GM18507 (cell line): ENCODE measurements at places on chromosomes 12 and 14.

DNA sequence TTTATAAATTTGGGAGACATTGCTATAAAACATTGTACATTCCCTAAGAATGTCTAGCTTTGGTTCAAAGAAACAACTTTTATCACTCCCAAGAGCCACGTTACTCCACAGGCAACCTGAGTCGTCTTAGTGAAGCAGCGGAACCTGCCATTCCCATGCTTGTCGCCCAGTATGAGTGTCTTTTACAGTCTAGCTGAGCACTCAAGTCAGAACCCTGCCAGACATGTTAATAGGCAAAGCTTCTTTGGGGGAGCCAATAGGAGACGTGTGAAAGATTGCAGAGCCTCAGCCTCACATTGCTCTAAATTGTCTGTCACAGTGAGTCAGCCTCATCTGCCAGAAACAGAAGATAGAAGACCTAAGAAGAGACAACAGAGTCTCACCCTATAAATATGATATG lies 541.6 kb upstream of the FLRT2 start:
- DNase-seq: no peak

- DNase-seq: no peak
Observed at GRCh38 chr12:79168687-79169086, 304.1 kb downstream of the SYT1 start.

DNA sequence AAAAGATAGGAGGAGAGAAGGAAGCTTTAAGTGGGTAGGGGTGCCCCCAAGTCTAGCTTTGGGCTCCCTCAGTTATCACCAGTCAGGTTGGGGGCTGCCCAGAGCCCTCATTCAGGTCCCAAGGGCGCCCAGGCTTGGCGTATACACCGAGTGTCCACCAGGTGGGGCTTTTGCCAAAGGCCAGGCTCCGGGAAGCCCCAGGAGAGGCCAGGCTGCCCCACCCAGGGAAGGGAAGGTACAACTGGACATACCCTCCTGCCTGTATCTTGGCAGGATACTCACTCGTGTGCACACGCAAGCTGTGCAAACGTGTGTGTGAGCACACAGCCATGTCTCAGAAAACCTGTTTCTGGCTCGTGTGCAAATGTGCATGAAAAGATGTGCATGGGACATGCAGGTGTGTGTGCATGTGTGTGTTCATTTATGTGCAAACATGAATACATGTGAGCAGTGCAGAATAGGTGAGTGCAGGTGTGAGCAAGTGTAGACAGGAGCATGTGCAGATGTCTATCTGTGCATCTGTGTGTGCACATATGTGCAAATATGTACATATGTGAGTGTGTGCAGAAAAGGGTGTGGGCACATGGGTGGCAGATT lies 103.9 kb upstream of the MYL2 start:
- peak; percentile 49 for DNase-seq

DNA sequence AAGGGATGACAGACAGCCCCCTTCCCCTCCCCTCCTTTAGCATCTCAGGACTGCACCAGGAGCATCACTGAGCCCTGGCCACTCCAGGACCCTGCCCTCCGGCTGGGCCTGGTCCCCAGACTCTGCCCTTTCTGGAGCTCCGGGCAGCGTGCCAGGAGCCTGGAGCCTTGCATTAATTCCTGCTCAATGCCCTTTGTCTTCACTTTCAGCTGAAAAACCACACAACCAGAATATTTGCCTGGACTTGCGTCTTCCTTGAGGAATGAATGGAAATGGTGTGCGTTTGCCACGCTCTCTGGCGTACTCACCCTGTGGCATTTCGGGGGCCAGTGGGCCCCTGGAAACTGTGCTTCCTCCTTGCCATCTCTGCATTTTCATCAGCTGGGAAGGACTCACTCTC lies 8.5 kb upstream of the RFLNA start:
- DNase-seq: no peak

GRCh38 chr12:24072302-24072701 lies 122.8 kb upstream of the SOX5 start:
- DNase-seq: no peak

DNA sequence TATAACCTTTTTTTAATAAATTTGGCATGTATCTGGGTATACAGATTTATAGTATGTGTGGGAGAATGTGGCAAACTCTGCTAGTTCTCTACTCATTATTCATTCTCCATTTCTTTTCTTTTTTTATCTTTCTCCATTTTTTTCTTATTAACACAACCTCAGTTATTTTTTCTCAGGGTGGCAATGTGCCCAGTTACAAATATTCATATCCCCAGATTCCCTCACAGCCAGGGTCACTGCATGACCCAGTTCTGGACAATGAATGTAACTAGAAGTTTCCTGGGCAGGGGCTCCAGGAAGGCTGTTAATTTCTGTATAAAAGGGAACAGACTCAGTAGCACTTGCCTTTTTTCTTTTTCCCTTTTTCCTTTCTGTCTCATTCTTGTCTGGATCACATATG lies 95.6 kb downstream of the VCPKMT start:
- no peak for DNase-seq

GRCh38 chr12:54701940-54702592 lies 53.9 kb upstream of the DCD start:
- DNase-seq: peak; percentile 15

GRCh38 chr12:85424581-85425348 lies 144.7 kb downstream of the ALX1 start:
- no peak for DNase-seq

GRCh38 chr12:93443576-93443975 lies 1.8 kb upstream of the UBE2N start:
- DNase-seq: no peak

- no peak for DNase-seq
Observed at GRCh38 chr12:94230357-94230905, 82.1 kb downstream of the PLXNC1 start.

GRCh38 chr14:50846226-50846880 lies 15.4 kb upstream of the NIN start:
- no peak for DNase-seq

DNA sequence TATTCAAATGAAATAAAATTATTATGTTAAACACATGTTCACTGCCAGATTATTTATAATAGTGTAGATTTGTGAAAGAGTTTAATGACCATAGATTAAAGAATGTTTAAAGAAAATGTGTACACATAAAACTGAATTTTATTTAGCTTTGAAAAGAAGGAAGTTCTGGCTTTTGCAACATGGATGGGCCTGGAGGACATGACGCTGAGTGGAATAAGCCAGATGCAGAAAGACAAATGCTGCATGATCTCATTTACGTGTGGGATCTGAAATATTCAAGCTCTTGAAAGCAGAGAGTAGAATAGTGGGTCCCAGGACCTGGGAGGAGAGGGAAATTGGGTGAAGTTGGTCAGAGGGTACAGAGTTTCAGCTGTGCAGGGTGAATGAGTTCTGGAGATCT lies 1261.2 kb downstream of the TMEM121 start:
- no peak for DNase-seq

GRCh38 chr12:130622803-130623202 lies 93.3 kb downstream of the RIMBP2 start:
- no peak for DNase-seq

DNA sequence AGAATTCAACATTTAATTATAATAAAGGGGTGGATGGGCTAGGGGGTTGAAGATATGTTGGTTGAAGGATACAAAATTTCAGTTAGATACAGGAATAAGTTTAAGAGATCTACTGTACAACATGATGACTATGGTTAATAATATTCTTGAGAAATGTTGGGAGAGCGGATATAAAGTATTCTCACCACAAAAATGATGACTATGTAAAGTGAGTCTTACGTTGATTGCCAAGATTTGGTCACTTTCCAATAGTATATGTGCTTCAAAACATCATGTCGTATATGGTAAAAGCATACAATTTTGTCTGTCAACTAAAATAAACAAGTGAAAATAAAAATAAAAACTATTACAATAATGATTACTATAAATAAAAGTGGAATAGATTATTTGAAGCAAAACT lies 802.0 kb downstream of the C12orf50 start:
- DNase-seq: no peak

DNA sequence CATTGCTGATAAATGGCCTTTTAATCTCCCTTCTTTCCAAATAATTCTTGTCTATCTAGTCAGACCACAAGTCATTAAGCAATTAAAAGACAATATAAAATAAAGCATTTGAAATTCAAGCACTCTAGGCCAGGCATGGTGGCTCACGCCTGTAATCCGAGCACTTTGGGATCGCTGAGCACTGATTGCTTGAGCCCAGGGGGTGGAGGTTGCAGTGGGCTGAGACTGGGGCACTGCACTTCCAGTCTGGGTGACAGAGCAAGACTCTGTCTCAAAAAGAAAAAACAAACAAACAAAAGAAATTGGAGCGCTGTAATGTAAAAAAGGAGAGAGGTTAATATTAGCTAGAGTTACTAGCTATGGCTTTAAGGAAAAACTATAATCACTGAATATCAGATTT lies 30.5 kb upstream of the CSRP2 start:
- no peak for DNase-seq
